ENCODE measurements at places on chromosomes 3 and 15.

GRCh38 chr3:161474139-161474538 lies 22.5 kb upstream of the OTOL1 start:
- no peak for DNase-seq

GRCh38 chr15:96495386-96495785 lies 164.9 kb downstream of the NR2F2 start:
- no peak for DNase-seq

- no peak for DNase-seq
Measured at GRCh38 chr3:187821616-187822317, 76.5 kb upstream of the BCL6 start.

- no peak for DNase-seq
Measured at GRCh38 chr3:14957925-14958324, 10.5 kb downstream of the NR2C2 start.

- DNase-seq = no peak
Measured at GRCh38 chr3:39021029-39021428, 30.7 kb downstream of the SCN11A start.

- no peak for DNase-seq
Measured at GRCh38 chr3:131107637-131108433, 81.2 kb downstream of the NEK11 start.

DNA sequence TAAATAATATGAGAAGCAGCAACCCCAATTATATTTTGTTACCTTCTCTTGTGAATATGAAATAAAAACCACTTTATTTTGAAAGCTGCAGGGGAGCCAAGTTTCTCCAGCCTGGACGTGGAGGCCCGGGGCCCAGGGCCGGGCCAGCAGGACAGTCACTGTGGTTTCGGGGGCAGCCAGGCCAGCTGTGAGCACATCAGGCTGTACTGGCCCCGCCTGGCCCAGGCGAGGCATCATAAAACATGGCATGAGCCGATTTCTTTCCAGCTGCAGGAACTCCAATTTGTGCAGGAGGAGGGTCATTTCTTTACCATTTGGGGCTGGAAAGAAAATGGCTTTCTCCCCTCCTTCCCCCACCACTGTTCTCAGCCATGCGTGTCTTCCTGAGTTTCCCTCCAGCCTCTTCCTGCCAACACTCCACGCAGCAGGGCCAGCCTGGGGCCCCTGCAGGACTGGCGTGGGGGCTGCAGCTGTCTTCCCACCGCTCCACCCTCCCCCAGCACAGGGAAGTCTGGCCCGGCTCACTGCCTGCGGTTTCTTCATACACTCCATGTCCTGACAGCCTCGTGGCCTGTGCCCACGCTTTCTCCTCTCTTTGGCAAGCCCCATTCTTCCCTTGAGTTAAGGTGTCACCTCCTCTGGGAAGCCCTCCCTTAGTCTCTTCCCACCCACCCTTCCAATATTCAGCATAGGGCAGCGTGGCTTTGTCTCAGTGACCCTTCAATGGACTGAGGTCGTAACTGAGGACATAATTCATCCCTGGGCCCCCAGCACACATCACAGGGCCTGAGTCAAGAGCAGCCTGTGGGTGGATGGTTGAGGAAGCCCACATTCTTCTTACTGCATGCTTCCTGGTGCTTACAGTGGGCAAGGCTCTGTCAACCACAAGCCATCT lies 135.8 kb downstream of the CHSY1 start:
- DNase-seq = no peak

DNA sequence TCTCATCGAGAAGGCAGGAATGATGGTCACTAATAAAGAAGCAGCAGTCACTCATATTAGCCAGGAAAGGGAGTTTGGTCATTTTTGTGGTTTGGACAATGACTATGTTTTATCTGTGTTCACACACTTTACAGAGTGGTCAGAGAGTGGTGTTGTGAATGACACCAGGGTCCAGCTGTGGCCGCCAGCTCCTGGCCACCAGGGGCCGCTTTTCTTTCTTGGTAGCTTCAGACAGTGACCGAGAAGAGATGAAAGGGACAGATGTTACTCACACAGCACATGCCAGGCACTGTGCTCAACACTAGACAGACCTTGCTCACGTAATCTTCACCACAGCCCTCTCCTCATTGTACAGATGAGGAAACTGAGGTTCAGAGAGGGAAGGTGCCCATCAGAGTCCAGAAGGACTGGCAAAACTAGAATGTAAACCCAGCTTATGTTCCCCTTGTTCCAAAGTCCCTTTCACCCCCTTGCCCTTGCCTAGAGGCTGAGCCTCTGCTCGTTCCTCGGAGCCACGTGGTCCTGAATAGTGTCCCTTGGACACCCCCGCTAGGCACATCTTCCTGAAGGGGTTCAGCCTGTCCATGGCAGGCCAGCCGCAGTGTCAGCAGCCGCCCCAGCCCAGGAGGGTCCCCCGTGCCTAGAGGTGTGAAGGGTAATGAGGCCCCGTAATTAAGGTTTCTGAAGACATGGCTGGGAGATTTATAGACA lies 55.6 kb downstream of the CYP11A1 start:
- peak; percentile 36 for DNase-seq

DNA sequence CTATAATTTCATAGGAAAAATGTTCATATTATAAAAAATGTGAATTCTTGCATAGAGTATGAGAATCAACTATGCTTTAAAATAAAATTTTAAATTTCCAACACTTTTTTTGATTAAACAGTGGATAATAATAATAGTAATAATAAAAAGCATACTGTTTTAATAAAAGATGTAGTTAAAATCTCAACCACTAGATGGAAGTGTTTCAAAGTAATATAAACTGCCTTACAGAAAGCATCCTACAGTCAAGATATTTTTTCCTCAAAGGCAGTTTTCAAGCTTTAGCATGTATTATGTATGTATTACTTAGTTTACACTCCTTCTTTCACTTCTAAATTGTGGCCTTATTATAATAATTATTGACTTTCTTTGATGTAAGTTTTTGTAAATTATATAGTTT lies 217.5 kb downstream of the CHL1 start:
- no peak for DNase-seq

- no peak for DNase-seq
Measured at GRCh38 chr3:61975199-61975598, 398.2 kb downstream of the FEZF2 start.

- no peak for DNase-seq
Measured at GRCh38 chr15:69421498-69421897, 7.3 kb downstream of the KIF23 start.

GRCh38 chr3:168422843-168423242 lies 327.1 kb upstream of the GOLIM4 start:
- DNase-seq = no peak

DNA sequence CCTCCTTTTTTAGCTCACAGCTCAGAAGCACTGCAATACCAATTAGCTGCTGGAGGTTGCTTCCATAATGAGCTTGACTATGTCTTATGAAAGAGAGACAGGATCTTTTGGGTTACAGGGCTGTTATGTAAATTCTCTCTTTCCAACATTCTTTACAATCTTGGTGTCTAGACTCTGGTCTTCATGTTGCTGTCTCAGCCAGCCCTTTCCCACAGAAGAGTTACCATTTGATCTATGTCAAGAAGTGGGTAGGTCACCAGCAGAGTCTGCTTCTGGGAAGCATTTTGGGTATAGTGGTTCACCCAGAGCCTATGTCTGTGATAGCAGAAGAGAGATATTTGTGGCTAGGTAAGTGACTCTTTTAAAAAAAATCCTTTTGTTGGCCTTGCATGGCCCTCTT lies 234.5 kb downstream of the SATB1 start:
- DNase-seq = no peak

Data from MM.1S (cell line).